ENCODE measurements at places on chromosomes 7 and 10.
A peak's percentile ranks its signal among the peaks of the same experiment; 100 is the strongest.

DNA sequence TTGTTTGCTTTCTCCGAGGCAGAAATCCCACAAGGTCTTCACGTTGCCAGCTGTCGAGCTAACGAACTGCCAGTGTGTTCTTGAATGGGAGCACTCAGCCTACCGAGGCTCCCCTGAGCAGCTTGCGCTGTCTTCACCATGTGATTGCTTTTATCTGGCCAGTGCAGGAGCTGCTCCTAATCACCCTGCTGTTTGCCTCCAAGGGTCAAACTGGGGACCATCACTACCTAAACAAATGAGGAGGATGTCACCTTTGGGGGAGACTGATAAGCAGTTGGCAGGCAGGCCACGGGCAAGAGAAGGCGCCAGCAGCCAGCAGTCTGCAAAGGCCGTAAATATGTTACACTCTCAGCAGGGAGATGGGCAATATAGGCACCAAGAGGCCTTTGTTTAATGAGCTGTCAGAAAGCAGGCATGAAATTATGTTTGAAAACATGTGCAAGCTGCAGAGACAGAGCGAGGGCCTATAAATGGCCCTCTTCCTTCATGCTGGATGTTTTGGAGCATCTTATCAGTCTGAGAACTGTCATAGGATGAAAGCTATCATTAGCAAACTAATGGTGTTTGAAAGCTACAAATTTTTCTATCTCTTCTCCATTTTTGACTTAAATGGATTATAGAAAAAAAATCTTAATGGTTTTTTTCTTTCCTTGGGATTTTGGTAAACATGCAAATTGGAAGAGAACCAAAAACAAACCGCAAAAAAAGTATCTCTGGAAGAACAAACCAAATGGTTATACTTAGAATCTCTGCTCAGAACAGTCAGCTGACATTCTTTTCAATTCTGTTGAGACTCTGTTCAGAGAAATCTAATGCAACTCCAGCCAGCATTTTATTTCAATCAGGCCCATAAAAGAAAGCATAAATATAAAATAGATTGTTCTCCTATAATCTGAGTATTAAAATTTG lies 267.3 kb upstream of the NPVF start:
- DNase-seq: no peak

- no peak for DNase-seq
Observed at GRCh38 chr10:45444022-45444421, 70.0 kb downstream of the ALOX5 start.

GRCh38 chr10:116521424-116522290 lies 24.1 kb upstream of the PNLIP start:
- peak; percentile 22 for DNase-seq

- DNase-seq: no peak
Observed at GRCh38 chr10:125123476-125124114, 36.8 kb downstream of the CTBP2 start.

GRCh38 chr10:119651514-119652360 lies 557 bp downstream of the BAG3 start:
- no peak for DNase-seq

DNA sequence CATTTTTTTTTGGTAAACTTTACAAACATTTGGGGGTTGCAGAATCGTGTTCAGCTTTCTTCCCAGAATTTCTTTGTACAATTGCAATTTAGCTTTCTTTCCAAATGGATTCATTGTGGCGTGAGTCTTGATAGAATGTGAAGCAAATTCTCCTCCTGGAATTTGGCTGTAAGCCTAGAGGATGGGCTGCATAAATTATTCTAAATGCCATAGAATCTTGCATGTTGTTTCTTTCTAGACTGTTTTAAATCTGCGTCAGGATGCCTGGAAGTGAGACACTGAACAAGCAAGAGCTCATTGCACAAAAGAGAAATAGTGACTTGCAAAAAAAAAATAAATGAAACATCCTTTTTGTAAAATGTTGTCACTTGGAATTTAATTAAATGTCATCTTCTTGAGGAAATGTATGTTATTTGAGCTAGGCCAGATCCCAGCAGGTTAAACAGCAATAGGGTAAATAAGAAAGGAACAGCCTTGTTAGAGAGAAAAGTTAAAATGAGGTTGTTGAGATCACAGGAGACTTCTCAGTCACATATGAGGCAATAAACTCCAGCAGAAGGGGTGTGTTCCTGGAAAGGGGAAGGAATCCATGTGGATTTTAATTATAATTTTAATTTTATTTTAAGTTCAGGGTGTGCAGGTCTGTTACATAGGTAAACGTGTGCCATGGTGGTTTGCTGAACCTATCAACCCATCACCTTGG lies 483.0 kb downstream of the PLXDC2 start:
- no peak for DNase-seq

DNA sequence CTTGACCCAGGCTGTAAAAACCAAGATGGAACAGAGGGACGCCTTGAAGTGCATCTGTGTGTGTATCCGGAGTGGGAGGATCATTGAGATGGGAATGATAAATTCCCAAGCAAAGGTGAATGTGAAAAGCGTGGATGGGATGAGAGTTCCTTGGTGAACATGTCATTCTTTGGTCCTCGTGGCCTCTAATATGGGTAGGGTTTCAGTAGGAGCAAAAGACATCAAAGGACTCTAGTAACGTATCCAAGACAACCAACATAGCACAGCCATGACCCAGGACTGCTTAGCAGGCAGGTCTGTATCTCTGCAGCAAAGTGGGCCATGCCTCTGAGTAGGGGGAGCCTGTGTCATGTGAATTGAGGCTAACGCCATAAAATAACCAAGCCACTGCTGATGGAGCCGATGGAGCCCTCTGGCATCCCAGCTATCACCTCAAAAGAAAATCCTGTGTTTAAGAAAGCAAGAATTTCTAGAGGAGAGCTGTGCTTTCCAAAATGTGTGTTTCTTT lies 98.6 kb downstream of the CCDC3 start:
- no peak for DNase-seq

- DNase-seq: no peak
Observed at GRCh38 chr10:127556916-127557315, 7.8 kb downstream of the NPS start.

DNA sequence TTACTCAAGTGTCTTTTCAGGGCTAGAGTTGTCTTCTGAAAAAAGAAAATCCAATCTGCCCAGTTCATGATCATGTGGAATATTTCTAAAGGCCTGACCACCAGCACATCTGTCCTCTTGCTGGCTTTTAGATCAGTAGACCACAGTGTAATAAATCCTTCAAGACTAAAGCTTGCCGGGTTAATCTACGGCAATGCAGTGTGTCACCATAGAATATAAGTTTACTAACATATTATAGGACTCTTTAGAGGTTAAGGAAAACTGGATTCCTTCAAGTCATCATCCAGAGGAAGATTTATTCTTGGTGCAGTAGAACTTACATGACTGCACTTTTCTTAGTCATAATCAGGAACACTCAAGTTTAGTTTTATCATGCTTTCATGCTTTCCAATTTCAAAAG lies 349.5 kb downstream of the SEMA3D start:
- no peak for DNase-seq

GRCh38 chr10:1504940-1505339 lies 232.4 kb downstream of the ADARB2 start:
- DNase-seq: no peak

DNA sequence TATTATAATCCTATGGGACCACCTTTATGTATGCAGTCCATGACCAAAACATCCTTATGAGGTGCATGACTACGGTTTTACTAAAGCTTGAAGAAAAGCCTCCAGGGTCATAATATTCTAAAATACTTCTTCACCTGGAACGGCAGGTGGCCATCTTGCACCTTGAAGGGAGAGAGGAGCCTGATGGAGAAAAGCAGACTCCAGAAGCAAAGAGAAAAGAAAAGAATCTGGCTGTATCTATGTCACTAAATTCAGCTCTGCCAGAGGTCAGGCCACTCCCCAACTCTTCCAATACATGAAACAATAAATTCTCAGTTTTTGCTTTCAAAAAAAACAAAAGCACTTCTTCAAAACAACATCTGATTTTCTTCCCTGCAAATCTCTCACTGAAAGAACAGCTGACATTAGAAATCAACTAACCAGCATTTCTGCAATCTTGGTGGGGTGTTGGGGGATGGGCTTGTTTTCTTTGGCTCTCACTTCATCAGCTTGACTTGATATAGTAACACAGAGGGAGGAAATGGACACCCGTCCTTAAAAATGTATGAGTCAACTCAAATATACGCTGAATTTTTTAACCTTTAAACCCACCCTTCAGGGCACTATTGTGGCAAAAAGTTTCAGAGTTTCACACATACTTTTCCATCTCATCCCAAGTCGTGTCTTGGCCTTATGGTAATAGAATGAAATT lies 21.7 kb downstream of the HIBADH start:
- no peak for DNase-seq

DNA sequence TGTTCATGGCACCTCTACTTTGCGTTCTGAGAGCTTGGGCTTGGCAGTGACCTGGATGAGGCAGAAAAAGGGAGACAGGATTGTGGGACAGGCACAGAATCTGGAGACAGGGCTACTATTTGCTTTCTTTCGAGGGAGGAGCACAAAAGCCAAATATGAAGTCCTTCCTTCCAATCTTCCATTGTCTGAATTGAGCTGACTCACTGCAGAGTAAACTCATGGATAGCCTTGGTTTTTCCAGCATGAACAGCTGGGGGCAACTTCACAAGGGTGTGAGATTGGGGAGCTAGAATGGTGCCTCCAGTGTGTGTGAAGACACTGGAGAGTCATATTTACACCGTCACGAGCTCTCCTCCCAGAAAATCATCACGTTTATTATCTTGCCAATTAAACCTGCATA lies 55.6 kb upstream of the NRP1 start:
- DNase-seq: no peak

- DNase-seq: peak; percentile 32
Observed at GRCh38 chr10:80596391-80597257, 58.9 kb downstream of the SH2D4B start.

- no peak for DNase-seq
Observed at GRCh38 chr10:119368991-119369869, 161.9 kb downstream of the GRK5 start.

- DNase-seq: no peak
Observed at GRCh38 chr10:86661161-86662025, 6.9 kb upstream of the LDB3 start.

- DNase-seq: no peak
Observed at GRCh38 chr10:44967616-44968015, 8.0 kb downstream of the RASSF4 start.

- peak; percentile 53 for DNase-seq
Observed at GRCh38 chr10:87659571-87660483, at the start of gene PAPSS2. Gene PAPSS2, plus strand, starts transcription at chr10:87659878. Its CDS starts 104 bp downstream, at chr10:87659982.

DNA sequence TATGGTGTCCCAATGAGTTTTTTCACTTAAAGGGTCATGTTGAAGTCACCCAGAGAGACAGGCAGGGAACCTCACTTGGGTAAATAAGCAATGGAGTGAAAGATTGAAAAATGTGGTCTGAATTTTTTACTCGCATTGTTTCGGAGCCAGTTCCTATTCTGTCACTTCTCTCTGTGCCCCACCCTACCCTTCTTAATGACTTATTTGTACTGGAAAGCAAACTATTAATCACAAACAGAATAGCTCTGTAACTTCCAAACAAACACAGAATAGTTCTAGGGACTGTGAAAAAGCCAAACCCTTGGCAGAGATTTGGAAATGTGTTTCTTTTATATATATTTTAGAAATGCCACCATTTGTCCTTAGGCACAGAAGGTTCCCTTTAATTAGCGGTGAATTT lies 76.0 kb downstream of the LRMDA start:
- no peak for DNase-seq

- no peak for DNase-seq
Observed at GRCh38 chr10:122287570-122287969, 16.5 kb downstream of the BTBD16 start.

- DNase-seq: no peak
Observed at GRCh38 chr10:127485153-127485857, 63.8 kb upstream of the NPS start.

GRCh38 chr7:47576031-47576865 lies 5.7 kb downstream of the TNS3 start:
- DNase-seq: no peak

- DNase-seq: no peak
Observed at GRCh38 chr10:129523723-129524316, 56.8 kb downstream of the MGMT start.

DNA sequence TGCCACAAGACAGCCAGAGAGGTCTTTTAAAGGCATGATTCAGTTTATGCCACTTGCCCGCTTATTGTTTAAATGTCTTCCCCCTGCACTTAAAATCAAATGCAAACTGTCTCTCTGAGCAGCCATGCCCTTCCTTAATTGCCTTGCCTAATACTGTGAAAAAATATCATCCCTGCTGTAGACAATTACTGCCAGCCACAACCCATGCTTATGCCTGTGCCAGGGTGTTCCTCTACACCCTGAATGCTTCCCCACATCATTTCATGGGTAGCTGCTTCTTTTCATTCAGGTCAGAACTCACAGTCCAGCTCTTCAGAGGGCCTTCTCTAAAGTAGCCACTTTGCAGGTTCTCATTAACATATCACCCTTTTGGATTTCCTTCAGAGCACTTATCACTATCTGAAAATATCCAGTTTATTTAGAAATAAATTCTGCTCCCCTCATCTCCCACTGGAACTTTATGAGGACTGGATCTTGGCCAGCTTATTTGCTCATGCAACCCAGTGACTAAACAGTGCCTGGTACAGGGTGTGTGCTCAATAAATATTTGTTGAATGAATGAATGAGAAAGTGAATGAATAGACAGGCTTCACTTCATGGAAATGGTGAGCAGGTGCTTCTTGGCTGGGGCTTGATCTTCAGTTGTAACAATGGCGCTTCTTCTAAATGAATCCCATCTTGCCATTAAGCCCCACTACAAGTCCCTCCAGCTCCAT lies 162.4 kb upstream of the MDFIC start:
- no peak for DNase-seq

DNA sequence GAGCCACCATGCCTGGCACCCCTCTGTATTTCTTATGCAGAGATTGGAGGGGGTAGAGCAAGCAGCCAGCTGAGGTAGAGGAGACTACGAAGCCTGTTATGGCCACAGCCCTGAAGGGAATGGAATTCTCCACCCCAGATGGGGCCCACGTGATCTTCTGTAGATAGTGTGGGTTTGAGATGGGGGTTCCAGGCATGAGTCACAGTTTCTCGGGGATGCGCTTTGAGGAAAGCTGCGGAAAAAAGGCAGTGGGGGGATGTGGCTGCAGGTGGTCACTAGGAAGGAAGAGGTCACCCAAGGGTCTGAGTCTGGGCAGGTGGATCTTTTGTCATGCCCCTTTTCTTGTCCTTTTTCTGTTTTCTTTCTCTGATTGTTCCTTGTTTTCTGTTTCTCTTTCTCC lies 11.5 kb downstream of the FAM131B start:
- no peak for DNase-seq

GRCh38 chr10:124878457-124878739 lies 63.5 kb upstream of the ZRANB1 start:
- no peak for DNase-seq
